Heart left ventricle (tissue), 16 donors: ENCODE measurements at places on chromosomes 3 and 15. TPM values are rescaled to one million over a fixed set of nuclear protein-coding genes. Genes with fewer than 3 reads are reported as not detected.

Gene ALDH1A2
- total RNA-seq: 7.1 TPM

Gene NOX5
- total RNA-seq: not detected

Gene CTNNB1
- 173 TPM for total RNA-seq

Gene PLCB2
- total RNA-seq: 4.8 TPM

Gene NANOGP8
- total RNA-seq: not detected

Gene LINGO1
- 4.0 TPM for total RNA-seq

Gene CCR9
- total RNA-seq: not detected

GRCh38 chr3:126900859-126901540, 81.9 kb upstream of the PLXNA1 start:
- DNase-seq: no peak

GRCh38 chr15:99628374-99629001, 62.7 kb downstream of the MEF2A start:
- DNase-seq: no peak

DNA sequence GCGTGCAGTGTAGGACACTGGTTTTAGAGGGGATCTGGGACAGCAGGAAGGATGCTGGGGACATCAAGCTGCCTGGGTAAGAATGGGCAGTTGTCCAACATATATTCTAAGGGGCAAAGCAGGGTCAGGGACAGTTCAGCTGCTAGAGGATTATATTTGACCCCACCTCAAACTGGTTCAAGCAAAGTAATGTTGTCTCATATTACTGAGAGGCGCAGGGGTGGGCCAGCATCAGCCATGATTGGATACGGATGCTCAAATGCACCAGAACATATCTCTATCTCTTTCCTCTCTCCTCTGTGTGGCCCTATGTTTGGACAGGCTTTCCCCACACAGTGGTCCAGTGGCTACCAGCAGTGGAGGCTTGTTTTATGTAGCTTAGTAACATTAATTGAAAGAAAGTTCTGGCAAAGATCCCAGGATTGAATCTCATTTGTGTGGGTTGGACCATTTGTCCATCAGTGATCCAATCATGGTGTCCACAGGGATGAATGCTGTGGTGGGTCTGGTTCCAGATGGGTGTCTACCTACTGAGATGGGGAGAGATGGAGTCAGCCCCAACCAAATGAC, 49.8 kb upstream of the RGMA start:
- no peak for DNase-seq

DNA sequence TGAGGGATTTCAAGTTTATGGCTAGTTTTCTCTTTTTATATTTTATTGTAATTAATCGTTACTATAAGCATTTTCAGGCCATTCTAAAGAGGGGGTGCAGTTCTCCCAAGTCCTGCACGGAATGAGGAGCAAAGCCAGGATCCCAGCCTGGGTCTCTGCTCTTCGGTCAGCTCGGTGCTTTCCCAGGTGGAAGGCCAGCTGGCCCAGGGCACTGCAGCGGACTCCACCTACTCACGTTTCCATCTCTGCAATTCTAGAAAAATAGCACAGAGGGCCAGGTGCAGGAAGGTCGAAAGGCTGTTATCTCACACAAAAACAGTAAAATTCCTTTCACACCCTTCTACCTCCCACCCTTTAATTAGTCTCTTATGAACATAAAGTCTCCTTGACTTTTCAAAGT, 59.5 kb upstream of the HES1 start:
- no peak for DNase-seq

GRCh38 chr3:117719316-117719926, 1009.8 kb downstream of the TUSC7 start:
- no peak for DNase-seq

DNA sequence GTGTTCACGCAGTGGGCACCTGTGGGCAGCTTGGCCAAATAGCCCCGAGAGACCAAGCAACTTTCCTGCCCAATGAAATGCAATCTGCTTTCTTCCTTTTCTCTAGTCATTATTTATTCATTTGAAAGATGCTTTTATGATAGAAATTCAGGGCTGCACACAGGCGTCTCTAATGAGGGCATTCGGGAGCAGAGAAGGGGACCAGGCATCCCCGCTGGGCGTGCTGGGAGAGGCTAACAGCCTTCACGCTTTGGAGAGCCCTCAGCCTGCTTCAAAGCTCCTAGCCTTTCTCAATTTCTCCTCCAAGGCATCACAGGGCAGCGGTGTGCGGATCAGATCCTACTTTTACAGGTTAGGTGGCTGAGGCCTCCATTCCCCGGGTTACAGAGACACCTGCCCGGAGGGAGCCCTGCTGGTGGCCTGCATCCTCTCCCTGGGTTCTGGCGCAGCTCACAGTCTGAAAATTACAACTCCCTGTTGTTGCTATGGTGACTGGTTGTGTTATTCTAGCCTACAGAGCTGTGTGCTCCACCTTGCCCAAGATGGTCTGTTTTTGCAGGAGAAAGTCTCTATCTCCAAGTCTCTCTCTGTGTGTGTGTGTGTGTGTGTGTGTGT, 21.8 kb upstream of the KLF13 start:
- DNase-seq: no peak

- DNase-seq: no peak
These were observed 514.1 kb downstream of the ROBO1 start for GRCh38 chr3:79253704-79254103.

DNA sequence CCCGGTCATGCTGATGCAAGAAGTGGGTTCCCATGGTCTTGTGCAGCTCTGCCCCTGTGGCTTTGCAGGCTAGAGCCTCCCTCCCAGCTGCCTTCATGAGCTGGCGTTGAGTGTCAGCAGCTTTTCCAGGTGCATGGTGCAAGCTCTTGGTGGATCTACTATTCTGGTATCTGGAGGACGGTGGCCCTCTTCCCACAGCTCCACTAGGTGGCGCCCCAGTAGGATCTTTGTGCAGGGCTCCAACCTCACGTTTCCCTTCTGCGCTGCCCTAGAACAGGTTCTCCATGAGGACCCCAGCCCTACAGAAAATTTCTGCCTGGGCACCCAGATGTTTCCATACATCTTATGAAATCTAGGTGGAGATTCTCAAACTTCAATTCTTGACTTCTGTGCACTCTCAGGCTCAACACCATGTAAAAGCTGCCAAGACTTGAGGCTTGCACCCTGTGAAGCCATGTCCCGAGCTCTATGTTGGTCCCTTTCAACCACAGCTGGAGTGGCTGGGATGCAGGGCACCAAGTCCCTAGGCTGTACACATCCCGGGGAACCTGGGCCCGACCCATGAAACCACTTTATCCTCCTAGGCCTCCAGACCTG, 238.4 kb upstream of the MDFIC2 start:
- DNase-seq: peak; percentile 64

DNA sequence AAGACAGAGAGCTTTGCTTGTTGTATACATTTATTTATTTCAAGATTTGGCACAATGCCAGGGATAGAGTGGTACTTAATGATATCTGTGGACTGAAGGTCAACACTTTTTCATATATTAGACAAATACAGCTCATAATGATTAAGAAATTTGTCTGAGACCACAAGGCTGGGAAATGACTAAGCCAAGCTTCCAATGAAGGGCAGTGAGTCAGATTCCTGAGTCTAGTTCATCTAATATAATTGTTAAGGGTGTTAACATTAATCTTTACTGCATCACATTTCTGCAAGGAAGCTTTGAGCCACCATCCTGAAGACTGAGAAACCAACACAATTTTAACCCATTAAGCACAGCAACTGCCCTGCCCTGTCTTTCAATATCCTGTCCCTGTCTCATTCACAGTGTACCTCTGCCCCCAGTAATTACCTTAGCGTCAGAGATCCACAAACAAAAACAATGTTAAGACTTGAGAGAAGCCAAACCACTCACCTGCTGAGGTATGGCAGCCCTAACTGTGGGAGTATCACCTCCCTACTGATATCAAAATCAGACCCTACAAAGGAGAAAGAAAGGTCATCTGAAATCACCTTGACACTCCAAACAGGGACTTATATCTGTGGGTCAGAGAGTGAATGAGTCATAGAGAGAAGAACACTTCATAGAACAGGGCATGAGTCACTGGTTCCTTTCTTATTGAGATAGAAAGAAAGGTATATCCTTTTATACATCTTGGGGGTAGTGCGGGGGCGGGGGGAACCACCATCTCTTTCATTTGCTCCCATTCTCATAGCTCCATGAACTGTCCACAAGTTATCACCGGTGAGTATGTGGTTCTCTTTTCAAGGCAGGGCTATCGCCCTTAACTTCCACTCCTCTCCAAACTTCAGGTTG, 74.7 kb downstream of the MAGI1 start:
- DNase-seq: no peak

GRCh38 chr15:70382009-70382749, 284.5 kb upstream of the TLE3 start:
- DNase-seq: no peak
